ENCODE measurements at places on chromosomes 2 and 18.

GRCh38 chr2:109510136-109511028, 103.4 kb downstream of the SEPTIN10 start:
- peak; percentile 48 for DNase-seq

- no peak for DNase-seq
Observed at GRCh38 chr2:219296142-219296541, 13.1 kb downstream of the PTPRN start.

DNA sequence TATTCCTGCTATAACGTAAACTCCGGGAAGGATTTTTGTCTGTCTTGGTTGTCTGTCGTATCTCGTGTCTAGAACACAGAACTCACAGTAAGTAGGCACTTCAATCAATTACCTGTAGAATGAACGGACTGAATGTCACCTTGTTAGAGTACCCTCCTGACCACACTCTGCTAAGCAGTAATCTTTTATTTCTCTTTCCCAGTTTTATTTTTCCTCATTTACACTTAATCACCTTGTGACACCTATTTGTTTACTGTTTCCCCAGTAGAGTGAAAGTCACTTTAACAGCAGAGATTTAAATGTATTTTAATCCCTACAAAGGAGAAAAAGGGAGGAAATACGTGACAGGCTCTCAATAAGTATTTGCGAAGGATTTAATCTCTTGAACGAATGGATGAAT, 514 bp upstream of the EPB41L5 start:
- DNase-seq, result no peak

- DNase-seq, result no peak
Observed at GRCh38 chr2:183995632-183996031, 602.7 kb upstream of the ZNF804A start.

DNA sequence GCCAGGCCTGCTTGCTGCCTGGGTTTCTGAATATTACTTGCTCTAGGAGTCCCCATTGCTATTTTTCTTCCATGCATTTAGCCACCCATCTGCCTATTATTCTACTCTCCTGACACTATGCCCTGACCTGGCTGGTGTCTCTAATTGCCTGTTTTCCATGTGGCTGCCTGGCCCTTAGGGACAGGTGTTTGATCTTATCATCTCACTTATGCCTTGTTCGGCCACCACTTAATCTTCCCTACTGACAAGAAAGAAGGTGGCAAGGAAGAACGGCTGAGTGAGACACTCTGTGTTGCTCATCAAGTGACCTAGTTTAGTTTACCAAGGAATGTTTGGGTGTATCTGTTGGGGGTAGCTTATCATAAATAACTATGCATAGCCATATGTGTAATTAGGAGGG, 50.4 kb upstream of the RAPH1 start:
- no peak for DNase-seq

DNA sequence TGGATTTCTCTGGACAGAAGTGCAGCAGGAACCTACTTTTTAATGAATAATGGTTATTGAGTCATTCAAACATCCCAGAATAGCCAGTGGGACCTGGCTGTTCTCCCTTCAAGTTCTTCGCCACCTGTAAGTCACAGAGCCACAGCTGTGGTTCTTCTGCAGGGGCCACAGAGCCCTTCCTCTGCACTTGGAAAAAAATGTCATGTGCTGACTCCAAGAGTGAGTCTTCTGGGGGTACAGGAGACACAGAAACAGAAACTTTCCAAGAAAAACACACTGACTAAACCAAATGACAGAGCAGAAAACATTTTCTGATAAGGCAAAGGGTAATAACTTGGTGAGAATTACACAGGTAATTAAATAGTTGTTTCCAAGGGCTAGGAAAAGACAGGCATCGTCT, 68.7 kb upstream of the FN1 start:
- no peak for DNase-seq

GRCh38 chr2:85644909-85645308, 23.1 kb downstream of the SFTPB start:
- no peak for DNase-seq

DNA sequence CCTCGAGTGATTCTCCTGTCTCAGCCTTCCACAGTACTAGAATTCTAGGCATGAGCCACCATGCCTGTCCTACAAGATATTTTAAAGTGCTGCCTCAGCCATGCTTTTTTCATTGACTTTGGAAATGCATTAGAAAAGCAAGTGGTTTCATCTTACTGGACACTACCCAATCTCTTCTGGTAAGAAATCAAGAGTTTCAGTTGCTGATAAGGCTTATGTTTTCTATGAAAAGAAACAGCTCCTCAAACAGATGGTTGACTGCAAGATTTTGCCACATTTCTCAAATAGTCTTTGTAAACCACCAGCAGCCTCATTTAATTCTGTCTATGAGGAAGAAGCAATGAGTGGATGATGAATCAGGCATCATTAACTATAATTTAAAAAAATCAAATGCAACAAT, 264.5 kb upstream of the LRP1B start:
- no peak for DNase-seq

DNA sequence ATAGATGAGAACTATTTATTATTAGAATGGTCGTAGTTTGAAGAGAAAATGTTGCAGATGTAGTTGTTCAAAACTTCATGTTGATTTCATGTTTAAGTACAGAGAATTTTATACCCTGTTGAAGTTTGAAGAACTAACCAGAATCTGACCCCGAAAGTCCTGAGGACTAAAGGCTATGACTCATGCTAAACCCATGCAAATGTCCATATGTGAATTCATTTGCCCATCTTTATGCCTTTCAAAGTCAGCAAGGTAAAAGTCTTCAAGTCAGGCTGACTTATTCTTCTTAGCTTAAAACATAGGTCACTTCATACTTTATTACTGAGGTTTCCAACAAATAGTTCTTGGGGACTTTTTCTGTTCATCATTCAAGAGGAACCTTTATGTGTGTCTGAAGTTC, 185.5 kb downstream of the CCDC85A start:
- no peak for DNase-seq

- DNase-seq, result no peak
Observed at GRCh38 chr18:61980355-61980754, 87.5 kb upstream of the RNF152 start.

GRCh38 chr2:19810637-19811036, 91.1 kb downstream of the TTC32 start:
- DNase-seq, result no peak

DNA sequence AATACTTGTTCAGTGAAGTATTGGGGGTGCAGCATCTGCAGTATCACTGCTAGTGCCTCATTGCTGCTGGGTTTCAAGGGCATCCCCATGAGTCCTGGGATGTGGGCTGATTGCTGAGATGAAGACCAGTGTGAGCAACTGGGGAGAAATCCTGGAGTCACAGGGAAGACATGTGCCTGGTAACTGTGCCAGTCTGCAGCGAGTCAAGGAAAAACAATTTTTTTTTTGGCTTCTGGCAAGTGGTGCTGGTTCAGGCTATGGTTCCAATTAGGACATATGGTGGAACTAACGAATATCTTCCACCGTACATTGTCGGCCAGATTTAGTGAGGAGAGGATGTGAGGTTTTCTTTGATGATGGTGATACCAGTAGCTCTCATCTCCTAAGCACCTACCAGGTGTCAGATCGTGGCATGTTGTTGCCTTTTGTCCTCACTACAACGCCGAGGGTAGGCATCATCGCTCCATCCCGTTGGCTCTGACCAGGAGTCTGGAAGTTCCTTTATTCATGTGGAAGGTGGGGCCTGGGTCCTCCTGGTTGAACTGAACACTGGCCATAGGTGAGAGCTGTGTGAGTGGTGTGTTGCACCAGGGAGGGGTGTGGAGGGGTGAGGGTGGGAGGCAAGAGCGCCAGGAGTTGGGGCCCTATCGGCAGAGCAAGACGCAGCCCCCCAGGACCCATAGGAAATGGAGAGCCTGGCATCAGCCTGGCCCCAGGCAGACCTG, 118.0 kb upstream of the HS6ST1 start:
- no peak for DNase-seq

DNA sequence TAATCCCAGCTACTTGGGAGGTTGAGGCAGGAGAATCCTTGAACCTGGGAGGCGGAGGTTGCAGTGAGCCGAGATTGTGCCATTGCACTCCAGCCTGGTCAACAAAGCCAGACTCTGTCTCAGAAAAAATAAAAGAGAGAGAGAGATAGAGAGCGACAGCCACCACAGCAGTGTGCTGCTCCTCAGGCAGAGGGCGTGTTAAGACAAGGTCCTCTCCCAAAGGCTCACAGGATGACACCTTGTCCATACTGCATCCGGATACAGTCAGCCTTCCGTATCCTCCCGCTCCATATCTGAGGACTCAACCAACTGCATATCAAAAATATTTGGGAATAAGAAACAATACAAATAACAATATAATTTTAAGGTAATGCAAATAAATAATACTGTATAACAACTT, 20.1 kb downstream of the ARL4C start:
- DNase-seq, result no peak

- DNase-seq, result no peak
Observed at GRCh38 chr2:234451242-234451641, 45.6 kb downstream of the ARL4C start.

DNA sequence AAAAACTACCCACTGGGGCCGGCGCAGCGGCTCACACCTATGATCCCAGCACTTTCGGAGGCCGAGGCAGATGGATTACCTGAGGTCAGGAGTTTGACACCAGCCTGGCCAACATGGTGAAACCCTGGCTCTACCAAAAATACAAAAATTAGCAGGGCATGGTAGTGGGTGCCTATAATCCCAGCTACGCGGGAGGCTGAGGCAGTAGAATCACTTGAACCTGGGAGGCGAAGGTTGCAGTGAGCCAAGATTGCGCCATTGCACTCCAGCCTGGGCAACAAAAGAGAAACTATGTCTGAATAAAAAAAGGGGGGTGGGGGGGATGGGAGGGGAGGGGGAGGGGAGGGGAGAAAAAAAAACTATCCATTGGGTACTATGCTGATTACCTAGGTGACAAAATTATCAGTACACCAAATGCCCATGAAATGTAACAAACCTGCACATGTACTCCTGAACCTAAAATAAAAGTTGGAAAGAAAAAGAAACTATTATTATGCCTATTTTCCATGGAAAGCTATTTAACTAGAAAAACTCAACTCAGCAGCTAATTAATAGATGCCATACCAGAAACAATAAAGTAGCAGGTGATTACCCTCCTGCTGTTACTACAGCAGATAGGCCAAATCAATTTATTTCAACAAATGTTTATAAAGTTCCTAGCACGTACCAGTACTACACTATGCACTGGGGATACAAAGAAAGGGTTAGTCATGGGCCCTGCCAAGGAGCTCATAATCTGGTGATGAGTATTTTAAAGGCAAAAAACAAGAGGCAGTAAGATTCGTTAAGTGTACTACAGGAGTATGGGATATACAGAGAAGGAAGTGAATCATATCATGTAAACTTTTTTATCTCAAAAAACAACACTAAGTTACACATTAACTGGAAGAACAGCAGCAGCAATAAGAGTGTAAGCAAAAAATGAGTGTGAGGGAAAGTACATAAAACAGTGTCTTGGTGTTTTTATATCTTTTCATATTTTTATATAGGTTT, 112.8 kb upstream of the SLC39A10 start:
- DNase-seq, result no peak

DNA sequence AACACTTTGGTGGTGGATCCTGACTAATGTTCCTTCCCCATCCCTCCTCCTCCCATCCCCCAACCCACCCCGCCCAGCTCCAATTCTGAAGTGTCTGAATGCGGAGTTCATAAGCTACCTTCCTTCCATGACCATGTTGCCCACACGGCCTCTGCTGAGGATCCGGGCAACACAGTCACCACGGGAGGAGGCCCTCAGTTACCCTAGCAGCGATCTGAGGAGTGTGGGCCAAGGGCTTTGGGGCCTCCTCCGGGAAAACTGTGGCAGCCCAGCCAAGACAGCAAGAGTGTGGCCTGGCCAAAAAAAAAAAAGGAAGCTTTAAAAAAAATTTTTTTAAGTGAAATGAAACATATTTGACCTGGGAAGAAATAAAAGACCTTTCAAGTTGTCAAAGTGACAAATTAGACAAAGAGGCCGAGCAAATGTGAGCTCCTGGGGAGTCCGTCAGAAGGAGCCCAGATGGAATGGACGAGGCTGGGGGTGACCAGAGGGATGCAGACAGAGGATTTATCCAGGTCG, 169.0 kb upstream of the PKDCC start:
- no peak for DNase-seq

GRCh38 chr2:45505138-45505537, 105.9 kb downstream of the SRBD1 start:
- DNase-seq, result no peak

DNA sequence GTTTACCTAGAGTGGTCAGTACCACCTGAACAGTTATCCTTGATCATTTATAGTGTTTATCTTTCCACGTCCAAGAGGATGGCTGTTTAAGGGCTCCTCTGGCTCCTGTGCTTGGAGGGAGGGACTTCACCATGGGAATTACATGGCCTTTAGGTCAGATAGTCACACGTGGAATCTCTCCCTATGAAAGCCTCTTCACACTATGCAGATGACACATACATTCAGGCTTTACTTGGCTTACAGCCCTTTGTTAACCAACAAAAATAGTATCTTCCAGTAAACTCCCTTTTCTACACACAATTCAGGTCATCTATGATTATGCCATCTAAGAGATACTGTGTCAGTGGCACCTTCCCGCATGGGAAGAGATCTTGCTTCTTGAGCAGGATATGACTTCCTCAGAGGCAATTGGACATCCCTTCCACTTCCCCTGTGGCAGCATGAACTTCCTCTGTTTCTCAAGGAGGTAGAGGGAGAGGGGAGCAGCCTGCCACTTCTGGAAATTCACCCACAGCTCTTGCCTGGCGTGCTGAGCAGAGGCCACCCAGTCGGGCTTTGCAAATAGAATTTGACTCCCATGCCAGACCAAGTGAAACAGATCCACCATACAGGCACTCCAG, 53.5 kb downstream of the COLEC12 start:
- DNase-seq, result no peak

- DNase-seq, result no peak
Observed at GRCh38 chr2:222468346-222468745, 44.0 kb downstream of the SGPP2 start.

GRCh38 chr18:10301831-10302483, 152.5 kb upstream of the APCDD1 start:
- no peak for DNase-seq

GRCh38 chr18:27599202-27599829, 414.2 kb upstream of the CHST9 start:
- DNase-seq, result no peak

GRCh38 chr18:36695806-36696205, 133.0 kb downstream of the TPGS2 start:
- DNase-seq, result no peak

DNA sequence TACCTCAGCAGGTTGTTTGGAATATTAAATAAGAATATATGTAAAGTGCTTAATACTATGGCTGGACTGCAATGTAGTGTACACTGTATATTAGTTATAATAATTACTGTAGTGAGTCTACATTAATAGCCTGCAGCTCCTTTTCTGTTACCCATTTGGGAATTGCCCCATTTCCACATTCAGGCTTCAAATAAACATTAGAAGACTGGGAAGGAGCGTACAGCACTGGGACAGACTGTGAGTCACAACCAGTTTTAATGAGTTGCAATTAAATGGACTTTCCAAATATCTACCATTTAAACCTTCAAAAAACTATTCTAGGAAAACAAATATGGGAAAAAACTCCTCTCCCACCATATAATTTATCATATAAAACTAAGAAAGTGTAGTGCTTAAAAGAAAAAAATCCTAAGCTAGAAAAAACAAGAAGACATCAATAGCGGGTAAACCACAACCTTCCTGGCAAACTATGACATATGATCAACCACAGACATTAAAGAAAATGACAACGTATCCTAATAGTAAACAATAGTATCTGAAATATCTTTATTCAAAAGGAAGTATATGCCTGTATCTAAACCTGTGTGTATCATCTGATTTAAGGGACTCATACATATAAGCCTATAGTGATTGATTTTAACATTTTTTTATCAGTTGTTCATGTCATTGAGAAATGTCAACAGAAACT, 86.1 kb downstream of the TRIP12 start:
- no peak for DNase-seq

GRCh38 chr2:136696438-136696837, 68.9 kb upstream of the THSD7B start:
- no peak for DNase-seq

Measured in stimulated activated CD8-positive, alpha-beta memory T cell treated with anti-CD3 and anti-CD28 coated beads, Interleukin-12 subunit alpha, Interleukin-12 subunit beta, amount 100 ng/mL, for 1 hour (primary cell).